Bronchial smooth muscle cell (primary cell): ENCODE measurements at places on chromosomes 7 and 10. TPM values are rescaled to one million over a fixed set of nuclear protein-coding genes. Genes with fewer than 3 reads are reported as not detected.

The ZNF804B gene
- total RNA-seq, result not detected in 2 replicates

The CLRN3 gene
- total RNA-seq, result not detected in 2 replicates

The OR6B1 gene
- total RNA-seq, result not detected in 2 replicates

The LAMB1 gene
- total RNA-seq, result 684 and 845 TPM in 2 replicates

The LCOR gene
- 5.3 and 8.4 TPM in 2 replicates for total RNA-seq

The TUBAL3 gene
- total RNA-seq, result not detected in 2 replicates

The UCN3 gene
- total RNA-seq, result not detected in 2 replicates

The SLC26A5 gene
- total RNA-seq, result under 0.01 TPM in 1 of 2 replicates, not detected in the other

The IGF2BP3 gene
- total RNA-seq, result 21.9 and 52.6 TPM in 2 replicates

The H2BK1 gene
- not detected in 2 replicates for total RNA-seq

The SVIL gene
- 122 and 178 TPM in 2 replicates for total RNA-seq

The NFE2L3 gene
- total RNA-seq, result 0.63 and 1.9 TPM in 2 replicates

The PNLIPRP1 gene
- not detected in 2 replicates for total RNA-seq

The HMX2 gene
- total RNA-seq, result not detected in 2 replicates

The GRK5 gene
- 18.3 and 58.3 TPM in 2 replicates for total RNA-seq

The CTBP2 gene
- 62.1 and 81.8 TPM in 2 replicates for total RNA-seq

The PNLIP gene
- not detected in 2 replicates for total RNA-seq

The WEE2 gene
- total RNA-seq, result 0.17 TPM in 1 of 2 replicates, not detected in the other

The NODAL gene
- not detected in 2 replicates for total RNA-seq

The GIMAP7 gene
- total RNA-seq, result not detected in 2 replicates

The A1CF gene
- total RNA-seq, result under 0.01 TPM in 1 of 2 replicates, not detected in the other

The FAM24B gene
- total RNA-seq, result 7.3 and 10.7 TPM in 2 replicates

The CCZ1B gene
- 44.9 and 59.0 TPM in 2 replicates for total RNA-seq

The SLC26A3 gene
- not detected in 2 replicates for total RNA-seq

The EBLN1 gene
- not detected in 2 replicates for total RNA-seq

The CASP7 gene
- 23.6 and 35.2 TPM in 2 replicates for total RNA-seq

The AOC1 gene
- total RNA-seq, result not detected in 2 replicates

The NFKB2 gene
- total RNA-seq, result 10.2 and 12.9 TPM in 2 replicates

The PRPS1L1 gene
- total RNA-seq, result not detected in 2 replicates

The COMTD1 gene
- 7.0 and 12.8 TPM in 2 replicates for total RNA-seq

The IKZF1 gene
- 0.16 TPM in 1 of 2 replicates, not detected in the other for total RNA-seq

The HOXA6 gene
- 0.09 and 0.16 TPM in 2 replicates for total RNA-seq

The LMTK2 gene
- 3.9 and 4.5 TPM in 2 replicates for total RNA-seq

The GPR37 gene
- total RNA-seq, result 1.8 and 4.7 TPM in 2 replicates

The DBNL gene
- 101 and 140 TPM in 2 replicates for total RNA-seq

The ANXA7 gene
- 115 and 135 TPM in 2 replicates for total RNA-seq

The LEP gene
- not detected in 2 replicates for total RNA-seq

The CYP2C9 gene
- not detected in 2 replicates for total RNA-seq

The ASAH2 gene
- 0.26 and 0.32 TPM in 2 replicates for total RNA-seq

The CPA2 gene
- under 0.01 TPM in 1 of 2 replicates, not detected in the other for total RNA-seq

The MYH16 gene
- not detected in 2 replicates for total RNA-seq

The WIPF3 gene
- under 0.01 TPM in 1 of 2 replicates, not detected in the other for total RNA-seq

The ABCA13 gene
- total RNA-seq, result 2.7 and 3.0 TPM in 2 replicates

The TAS2R3 gene
- 1.3 and 1.5 TPM in 2 replicates for total RNA-seq

The SKIDA1 gene
- total RNA-seq, result 0.47 and 0.60 TPM in 2 replicates

The TRIM50 gene
- not detected in 2 replicates for total RNA-seq

The PRKCQ gene
- under 0.01 and 0.17 TPM in 2 replicates for total RNA-seq

The ZMYND11 gene
- total RNA-seq, result 40.8 and 55.1 TPM in 2 replicates

The RGR gene
- total RNA-seq, result not detected in 2 replicates
